Smooth muscle cell of the umbilical artery (primary cell): ENCODE measurements at places on chromosomes 11 and 22. TPM values are rescaled to one million over a fixed set of nuclear protein-coding genes. Genes with fewer than 3 reads are reported as not detected.

SLC1A2 gene
- 0.30 and 0.32 TPM in 2 replicates for total RNA-seq

ADM2 gene
- total RNA-seq, result 6.5 and 7.6 TPM in 2 replicates

CELSR1 gene
- 1.5 and 7.3 TPM in 2 replicates for total RNA-seq

INSC gene
- total RNA-seq, result not detected in 2 replicates

CBLIF gene
- total RNA-seq, result not detected in 2 replicates

NCF4 gene
- total RNA-seq, result not detected in 2 replicates

MS4A6E gene
- total RNA-seq, result not detected in 2 replicates

XKR3 gene
- not detected in 2 replicates for total RNA-seq

OR4A16 gene
- not detected in 2 replicates for total RNA-seq

ARAP1 gene
- 129 and 154 TPM in 2 replicates for total RNA-seq

KDM4E gene
- not detected in 2 replicates for total RNA-seq

OR51F1 gene
- total RNA-seq, result not detected in 2 replicates

MYO7A gene
- under 0.01 and 0.18 TPM in 2 replicates for total RNA-seq

HNRNPUL2 gene
- total RNA-seq, result 14.3 and 18.0 TPM in 2 replicates

MTCH2 gene
- 78.4 and 107 TPM in 2 replicates for total RNA-seq
